Smooth muscle cell of the pulmonary artery (primary cell): ENCODE measurements at places on chromosomes 2 and 18. TPM values are rescaled to one million over a fixed set of nuclear protein-coding genes. Genes with fewer than 3 reads are reported as not detected.

ITGB6 gene
- 0.07 and 0.40 TPM in 2 replicates for total RNA-seq

MC5R gene
- total RNA-seq: not detected in 2 replicates

DHX57 gene
- 20.4 and 20.7 TPM in 2 replicates for total RNA-seq

CDH20 gene
- total RNA-seq: 0.13 TPM in 1 of 2 replicates, not detected in the other

DOK1 gene
- total RNA-seq: 51.3 and 116 TPM in 2 replicates
